T follicular helper cell (primary cell): ENCODE measurements at places on chromosomes 7 and 10.

DNA sequence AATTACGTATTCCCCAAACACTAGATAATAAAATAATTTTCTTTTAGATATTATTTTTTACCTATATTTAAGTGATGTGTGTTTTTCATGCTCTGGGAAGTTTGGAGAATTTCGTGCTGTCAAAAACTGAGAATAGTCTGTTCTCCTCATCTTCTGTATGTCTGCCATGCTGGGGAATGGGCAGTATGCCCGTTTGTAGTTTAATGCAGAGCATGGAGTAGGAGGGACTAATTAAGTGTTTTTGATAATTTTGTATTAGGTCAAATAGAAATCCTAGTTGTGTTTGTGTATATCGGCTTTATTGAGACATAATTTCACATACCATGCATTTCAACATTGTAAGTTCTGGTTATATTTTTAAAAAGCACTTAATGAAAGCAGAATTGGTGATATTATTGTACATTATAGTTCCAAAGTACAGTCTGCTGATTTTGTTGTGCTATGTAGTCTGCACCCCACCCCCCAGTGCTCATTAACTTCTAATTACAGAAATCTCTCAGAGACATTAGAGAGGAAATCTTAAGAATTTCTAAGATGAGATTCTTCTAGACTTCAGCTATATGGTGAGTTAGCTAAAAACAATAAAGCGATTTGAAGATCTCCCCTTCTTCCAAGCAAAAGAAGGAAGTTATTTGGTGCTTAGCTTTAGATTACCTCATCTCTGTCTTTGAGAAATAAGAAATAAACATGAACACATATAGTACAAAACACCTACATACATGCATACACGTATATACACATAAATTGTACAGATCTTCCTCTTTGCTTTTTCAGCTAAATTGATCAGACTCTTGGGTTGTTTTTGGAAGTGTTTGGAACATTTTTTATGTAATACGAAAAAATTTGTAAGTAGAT, 22.2 kb downstream of the ZRANB1 start:
- no peak for DNase-seq

DNA sequence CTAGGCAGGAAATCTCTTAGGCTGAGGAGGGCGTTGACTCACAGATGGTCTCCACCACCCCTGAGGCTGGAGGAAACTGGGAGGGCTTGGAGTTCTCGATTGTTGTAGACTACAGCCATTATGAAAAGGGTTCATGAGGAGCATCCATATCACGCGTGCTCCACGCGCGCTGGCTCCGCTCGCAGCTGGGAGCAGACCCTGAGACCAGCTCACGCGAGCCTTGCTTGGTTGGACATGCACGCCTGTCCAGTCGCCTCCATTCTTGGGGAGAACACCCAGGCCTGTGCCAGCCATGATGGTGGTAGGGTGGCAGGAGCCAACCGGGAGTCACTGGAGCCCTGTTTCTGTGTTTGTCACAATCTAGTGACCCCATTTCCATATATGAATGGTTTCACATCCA, 139.1 kb downstream of the TCERG1L start:
- no peak for DNase-seq

GRCh38 chr7:157158400-157158799, 19.7 kb downstream of the UBE3C start:
- no peak for DNase-seq

DNA sequence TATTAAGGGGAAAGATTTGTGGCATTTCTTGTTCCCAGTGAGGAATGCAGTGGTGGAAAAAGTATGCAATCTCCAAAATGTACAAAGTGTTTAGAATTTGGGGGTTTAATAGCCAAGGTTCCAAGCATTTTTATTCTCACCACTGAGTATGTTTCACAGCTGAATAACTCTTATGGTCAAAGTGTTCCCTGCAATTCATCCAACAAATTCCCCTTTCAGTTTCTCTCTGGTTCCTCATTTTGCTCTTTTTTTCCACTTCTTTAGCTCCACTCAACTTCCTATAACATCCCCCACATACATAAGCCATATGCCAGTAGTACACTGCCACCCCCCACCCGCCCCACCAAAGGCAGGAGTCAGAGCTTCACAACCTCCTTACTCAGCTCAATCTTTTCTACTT, 4.6 kb downstream of the HECW1 start:
- DNase-seq, result no peak

DNA sequence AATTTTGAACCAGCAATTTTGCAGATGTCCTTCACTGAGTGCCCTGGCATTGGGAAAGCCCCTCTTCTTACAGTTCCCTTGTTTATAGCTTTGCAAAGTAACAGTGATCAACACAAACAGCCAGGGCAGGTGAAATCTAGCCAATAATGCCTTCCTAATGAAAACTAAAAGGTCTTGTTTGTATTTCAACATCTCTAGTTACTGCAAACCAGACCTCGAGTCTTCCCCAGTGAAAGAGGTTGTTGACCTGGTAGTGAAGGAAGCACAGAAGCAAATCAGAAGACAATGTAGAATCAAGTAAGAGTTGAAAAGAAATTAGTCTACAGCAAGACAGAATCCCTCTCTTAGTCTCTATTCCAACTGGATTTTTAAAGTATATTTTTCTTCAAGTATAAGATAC, 231.2 kb downstream of the SNX13 start:
- DNase-seq, result no peak

DNA sequence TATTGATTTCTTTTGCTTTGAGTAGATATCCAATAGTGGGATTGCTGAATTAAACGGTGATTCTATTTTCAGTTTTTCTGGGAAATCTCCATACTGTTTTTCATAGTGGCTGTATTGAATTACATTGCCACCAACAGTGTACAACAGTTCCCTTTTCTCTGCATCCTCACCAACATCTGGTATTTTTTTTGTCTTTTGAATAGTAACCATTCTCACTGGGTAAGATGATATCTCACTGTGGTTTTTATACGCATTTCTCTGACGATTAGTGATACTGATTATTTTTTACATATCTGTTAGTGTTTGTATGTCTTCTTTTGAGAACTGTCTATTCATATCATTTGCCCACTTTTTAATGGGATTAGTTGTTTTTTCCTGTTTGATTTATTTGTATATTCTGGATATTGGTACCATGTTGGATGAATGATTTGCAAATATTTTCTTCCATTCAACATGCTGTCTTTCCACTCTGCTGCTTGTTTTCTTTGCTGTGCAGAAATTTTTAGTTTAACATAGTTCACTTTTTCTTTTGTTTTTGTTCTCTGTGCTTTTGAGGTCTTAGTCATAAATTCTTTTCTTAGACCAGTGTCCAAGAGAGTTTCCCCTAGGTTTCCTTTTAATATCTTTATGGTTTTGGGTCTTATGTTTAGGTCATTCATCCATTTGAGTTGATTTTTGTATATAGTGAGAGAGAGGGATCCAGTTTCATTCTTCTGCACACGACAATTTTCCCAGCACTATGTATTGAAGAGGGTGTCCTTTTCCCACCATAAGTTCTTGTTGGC, 584.7 kb downstream of the PHTF2 start:
- no peak for DNase-seq

- no peak for DNase-seq
Measured at GRCh38 chr10:133090654-133091053, 2.9 kb downstream of the ADGRA1 start.

- DNase-seq, result no peak
Measured at GRCh38 chr7:95933618-95934017, 161.3 kb downstream of the DYNC1I1 start.

- no peak for DNase-seq
Measured at GRCh38 chr7:155225516-155225915, 72.2 kb upstream of the INSIG1 start.

DNA sequence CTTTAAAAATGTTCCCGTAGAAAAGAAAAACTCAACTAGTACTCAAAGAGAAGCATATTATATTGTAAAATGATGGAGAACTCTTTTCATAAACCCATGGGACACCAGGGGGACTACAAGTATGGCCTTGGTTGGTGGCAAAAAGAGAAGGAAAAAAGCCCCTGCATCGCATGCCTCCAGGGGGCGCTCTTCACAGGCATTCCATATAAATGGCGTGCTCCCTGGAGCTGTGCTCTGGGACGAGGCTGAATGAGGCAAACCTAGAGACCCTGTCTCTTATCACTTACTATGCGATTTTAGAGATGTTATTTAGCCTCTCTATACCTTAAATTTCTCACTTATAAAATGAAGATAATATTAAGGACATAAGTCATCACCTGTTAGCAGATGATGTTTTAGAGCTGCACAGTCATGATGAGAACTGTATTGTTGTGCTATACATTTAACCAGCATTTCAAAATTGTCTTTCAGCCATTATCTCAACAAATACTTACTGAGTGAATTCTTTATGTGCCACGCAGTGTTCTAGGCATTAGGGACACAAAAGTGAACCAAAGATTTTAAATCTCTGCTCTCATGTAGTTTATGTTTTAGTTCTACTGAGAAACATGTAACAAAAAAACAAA, 105.8 kb downstream of the ARHGAP21 start:
- DNase-seq, result peak; percentile 25

GRCh38 chr7:7375538-7375937, 160.1 kb downstream of the COL28A1 start:
- DNase-seq, result no peak

DNA sequence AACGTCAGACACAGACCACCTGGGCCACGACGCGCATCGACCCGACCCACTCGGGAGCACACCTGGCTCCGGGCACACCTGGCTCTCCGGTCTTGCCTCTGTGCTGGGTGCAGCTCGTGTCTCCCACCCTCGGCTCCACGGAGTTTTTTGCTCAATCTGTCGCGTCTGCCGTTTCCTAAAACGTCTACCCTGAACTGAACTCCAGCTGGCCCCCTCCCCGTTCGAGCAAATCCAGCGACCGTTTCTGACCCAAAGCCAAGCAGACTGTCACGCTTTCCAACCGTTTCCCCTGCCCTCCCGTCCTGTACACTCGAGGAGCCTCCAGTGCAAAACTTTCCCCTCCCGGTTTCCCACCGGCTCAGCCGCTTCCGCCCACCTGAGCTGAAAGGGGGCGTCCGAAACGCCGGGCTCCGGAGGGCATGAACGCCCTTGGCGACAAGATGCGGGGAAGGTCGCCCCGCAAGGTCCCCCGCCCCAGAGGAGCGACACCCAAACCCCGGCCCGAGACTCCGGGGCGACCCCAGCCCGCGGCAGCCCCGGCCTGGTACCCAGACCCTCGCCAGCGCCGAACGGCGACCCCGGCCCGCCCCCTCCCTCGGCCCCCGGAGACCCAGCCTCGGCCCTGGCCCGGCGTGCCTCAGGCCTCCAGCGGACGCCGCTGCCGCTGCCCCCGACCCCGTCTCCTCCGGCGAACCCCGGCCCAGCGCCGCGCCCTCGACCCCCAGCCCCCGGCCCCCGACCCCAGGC, 557 bp downstream of the CYTH3 start:
- no peak for DNase-seq

DNA sequence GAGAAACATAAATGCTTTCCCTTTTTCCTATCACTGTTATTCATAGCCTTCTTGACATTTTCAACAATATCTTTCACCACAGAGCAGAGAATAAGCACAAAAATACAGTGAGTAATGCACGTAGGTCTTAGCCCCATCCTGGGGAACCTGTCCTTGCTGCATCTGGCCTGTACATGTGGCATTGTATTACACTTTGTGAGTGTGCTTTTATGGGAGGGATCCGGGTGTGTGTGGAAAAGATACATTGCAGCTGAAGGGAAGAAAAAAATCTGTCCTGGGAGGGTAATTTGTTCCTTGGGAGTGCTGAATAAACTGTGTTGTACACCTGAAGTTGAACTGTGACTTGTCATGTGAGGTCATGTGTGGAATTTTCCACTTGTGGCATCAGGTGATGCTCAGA, 422.7 kb upstream of the LRGUK start:
- DNase-seq, result no peak

- DNase-seq, result no peak
Measured at GRCh38 chr7:105875505-105875904, 894 bp downstream of the ATXN7L1 start.

DNA sequence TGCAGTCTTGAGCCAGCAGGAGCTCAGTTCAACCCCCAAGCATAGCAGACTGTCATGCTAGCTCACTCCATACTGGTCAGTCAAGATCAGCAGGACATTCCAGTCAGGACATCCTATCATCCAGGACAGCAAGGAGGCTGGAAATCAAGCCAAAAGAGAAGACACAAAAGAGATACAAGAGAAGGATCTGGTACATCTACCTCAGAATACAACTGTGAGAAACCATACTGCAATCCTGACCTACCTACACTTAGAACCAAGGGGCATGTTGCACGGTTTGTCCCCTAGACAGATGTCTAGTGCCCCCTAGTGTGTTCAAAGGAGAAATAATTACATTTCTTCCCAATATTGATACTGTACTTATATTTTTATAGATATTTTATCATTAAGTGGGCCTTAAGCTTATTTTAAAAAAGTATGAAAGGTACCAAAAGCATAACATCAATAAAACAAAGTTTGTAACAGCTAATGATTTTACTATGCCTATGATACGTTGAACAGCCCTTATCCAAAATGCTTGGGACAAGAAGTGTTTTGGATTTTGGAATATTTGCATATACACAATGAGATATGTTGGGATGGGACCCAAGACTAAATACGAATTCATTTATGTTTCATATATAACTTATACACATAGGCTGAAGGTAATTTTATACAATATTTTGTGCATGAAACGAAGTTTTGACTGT, 26.7 kb downstream of the ERCC6 start:
- DNase-seq, result no peak

- DNase-seq, result no peak
Measured at GRCh38 chr10:122139627-122140170, 131.4 kb upstream of the BTBD16 start.

- no peak for DNase-seq
Measured at GRCh38 chr10:32943854-32944661, 14.0 kb downstream of the ITGB1 start.

GRCh38 chr10:29279779-29280487, 8.9 kb upstream of the LYZL1 start:
- no peak for DNase-seq

- DNase-seq, result no peak
Measured at GRCh38 chr7:18680576-18680975, 185.0 kb downstream of the HDAC9 start.

DNA sequence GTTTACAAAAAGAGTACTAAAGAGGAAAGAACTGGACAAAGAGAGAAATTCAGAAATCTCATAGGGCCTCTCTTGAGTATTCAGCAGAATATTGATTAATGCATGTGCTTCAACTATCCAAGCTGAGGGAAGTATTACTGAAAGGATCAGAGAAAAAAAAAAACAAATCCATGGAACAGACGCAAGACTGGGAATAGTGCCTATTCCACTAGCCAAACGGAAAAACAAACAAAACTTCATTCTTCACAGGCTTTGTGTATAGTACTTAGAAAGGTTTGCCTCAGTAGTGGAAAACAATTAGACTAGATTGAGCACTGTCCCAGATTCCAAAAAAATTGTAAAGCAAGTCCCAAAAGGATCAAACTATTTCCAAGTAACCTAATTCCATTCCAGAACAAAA, 106.2 kb downstream of the TFEC start:
- DNase-seq, result no peak

GRCh38 chr10:95181726-95182125, 12.3 kb upstream of the ACSM6 start:
- DNase-seq, result no peak

- DNase-seq, result no peak
Measured at GRCh38 chr7:134660961-134661376, 14.3 kb downstream of the BPGM start.

DNA sequence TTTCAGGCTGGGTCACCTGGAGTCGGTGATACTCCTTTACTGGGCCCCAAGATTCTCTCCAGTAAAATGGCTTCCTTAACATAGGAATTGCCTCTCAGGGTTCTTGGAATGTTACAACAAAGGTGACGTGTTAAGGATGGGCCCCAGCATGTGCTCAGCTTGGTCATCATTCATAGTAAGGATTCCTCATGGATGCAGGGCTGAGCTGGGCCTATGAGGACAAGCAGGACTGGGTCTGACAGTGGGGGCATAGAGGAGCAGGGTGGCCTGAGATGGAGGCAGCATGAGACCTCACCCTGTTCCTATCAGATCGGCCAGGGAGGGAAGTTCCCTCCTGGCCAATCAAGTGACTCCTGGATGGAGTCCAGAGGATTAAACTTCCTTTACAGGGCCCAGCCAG, 12.8 kb upstream of the MBL2 start:
- DNase-seq, result no peak
